CD4-positive, alpha-beta T cell treated with Interleukin-10 for 1 hour (primary cell): ENCODE measurements at places on chromosomes 7 and 10.

GRCh38 chr10:24690961-24691512, 32.6 kb downstream of the ARHGAP21 start:
- DNase-seq = no peak

- no peak for DNase-seq
Observed at GRCh38 chr7:111096997-111097396, 6.1 kb downstream of the LRRN3 start.

- DNase-seq = no peak
Observed at GRCh38 chr7:98054585-98054984, 52.1 kb upstream of the LMTK2 start.

DNA sequence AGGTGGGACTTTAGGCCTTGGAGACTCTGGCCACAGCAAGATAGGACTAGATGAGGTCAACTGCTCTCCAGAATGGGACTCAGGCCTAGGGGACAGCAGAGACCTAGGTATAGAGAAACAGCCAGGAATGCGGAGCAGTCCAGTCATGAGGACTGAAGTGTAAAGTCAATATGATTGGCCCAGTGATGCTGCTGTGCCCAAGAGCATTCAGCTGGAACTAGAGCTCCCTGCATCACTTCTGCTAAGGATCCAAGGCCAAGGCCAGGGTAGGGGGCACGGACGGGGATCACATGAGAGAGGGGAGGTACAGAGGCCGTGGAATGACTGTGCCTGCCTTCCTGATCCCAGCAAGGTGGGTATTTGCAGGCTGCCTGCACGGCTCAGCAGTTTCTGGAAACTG, 237.9 kb downstream of the FRMD4A start:
- no peak for DNase-seq

DNA sequence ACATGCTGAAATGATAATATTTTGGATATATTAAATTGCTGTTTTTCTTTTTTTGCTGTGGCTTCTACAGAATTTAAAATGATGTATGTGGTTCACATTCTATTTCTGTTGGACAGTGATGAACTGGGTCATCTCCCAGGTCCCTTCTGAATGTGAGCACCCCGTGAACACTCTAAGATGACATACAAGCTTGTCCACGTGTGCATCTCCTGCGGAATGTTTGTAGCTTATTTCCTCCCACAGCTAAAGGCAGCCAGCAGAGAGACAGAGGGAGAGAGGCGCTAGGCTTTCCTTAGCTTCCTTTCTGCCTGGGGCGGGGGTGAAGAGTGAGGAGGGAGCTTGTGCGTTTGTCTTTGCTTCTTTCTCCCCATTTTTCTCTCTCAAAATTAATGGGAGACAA, 219.1 kb downstream of the EMX2 start:
- DNase-seq = no peak

- no peak for DNase-seq
Observed at GRCh38 chr7:74479066-74479781, 25.5 kb downstream of the GTF2IRD1 start.

DNA sequence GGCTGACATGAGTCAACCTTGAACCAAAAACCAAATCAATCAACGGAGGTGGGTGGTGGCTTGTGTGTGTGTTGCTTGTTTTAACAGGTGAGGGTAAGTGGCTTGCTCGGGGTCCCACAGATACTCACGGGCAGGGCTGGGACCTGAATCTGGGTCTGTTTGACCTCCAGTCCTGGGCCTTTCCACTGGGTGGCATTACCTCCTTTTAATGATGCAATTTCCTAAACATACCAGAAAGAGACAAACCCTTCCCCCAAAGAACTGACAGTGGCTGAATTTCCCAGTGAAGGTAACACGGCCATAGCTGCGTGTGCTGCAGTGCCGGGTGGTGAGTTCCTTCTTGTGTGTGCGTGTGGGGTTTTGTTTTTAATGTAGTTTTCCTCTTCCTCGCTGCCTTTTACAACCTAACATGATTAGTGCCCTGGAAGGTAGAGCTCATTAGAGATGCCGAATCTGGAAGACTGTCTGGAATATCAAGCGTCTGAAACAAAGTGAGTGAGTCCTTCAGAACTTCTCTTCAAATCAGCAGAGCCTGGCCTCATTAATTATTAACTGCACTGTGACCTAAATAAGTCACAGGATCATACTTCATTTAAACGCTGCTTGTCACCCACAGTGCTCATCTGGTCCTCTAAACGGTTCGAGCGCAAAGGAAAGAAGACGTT, 166.1 kb upstream of the TCERG1L start:
- no peak for DNase-seq

GRCh38 chr7:87517136-87517815, 41.8 kb upstream of the ABCB4 start:
- DNase-seq = no peak

DNA sequence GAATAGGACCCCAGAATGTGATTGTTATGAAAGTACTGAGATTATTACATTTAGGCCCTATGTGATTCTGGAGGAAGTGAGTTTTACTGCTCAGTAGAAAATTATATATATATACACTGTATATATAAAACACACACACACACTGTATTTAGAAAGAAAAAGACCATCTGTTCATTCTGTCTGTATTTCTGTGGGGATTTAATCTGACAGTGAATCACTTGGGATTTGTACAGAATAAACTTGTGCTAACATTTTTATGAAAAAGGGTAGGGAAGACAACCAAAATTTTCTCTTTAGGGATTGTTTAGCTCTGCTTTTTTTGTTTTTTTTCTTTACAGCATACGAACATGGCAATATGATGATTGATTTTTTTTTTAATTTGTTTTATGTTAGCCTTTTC, 142.7 kb downstream of the EXOC4 start:
- no peak for DNase-seq

- no peak for DNase-seq
Observed at GRCh38 chr10:122733443-122733842, 33.8 kb upstream of the C10orf120 start.

DNA sequence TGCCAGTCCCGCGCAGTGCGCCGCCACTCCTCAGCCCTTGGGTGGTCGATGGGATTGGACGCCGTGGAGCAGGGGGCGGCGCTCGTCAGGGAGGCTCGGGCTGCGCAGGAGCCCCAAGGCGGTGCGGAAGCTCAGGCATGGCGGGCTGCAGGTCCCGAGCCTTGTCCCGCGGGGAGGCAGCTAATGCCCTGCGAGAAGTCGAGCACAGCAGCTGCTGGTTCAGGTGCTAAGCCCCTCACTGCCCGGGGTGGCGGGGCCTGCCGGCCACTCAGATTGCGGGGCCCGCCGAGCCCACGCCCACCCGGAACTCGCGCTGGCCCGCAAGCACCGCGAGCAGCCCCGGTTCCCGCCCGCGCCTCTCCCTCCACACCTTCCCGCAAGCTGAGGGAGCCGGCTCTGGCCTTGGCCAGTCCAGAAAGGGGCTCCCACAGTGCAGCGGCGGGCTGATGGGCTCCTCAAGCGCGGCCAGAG, 14.4 kb upstream of the WASL start:
- no peak for DNase-seq

- no peak for DNase-seq
Observed at GRCh38 chr7:11193131-11193867, 219.6 kb downstream of the PHF14 start.

DNA sequence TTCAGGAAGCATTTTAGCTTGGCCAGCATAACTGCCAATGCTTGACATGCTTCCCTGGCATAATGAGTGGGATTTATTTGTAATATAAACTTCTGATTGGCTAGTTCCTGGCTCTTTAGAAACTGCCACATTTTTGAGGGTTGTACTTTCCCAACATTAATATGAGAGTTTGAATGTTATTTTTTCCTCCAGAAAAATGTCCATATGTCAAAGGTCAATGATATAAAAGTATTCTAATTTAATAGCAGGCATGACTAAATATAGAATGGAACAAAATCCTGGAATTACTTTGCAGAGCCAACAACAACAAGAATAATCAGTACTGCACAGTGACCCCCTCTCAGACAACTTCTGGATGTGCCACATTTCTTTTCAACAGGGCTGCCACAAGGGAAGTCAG, 352.6 kb downstream of the PRPF18 start:
- no peak for DNase-seq

- peak; percentile 82 for DNase-seq
Observed at GRCh38 chr7:130896898-130897514, 163.0 kb upstream of the KLF14 start.

DNA sequence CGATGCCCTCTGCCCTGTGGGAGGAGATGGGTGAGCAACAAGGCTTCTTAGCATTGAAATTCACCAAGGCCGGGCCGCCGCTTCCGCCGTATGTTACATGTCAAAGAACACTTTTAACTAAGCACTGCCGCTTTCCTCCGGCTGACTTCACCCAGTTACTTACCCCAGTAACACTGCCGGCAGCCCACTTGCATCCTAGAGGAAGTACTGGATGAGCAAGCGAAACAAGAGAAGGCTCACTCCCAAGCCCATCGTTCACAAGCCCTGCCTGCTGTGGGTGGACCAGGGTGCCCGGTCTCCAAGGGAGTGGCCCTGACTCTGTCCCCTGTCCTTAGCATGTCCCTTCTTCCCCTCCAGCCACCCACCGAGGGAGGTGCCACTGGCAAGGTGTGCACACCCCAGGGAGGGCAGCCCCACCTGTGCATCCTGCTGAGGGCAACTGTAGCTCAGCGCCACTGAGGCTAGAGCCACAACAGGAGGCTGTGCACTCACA, 73.1 kb upstream of the EBF3 start:
- DNase-seq = no peak

DNA sequence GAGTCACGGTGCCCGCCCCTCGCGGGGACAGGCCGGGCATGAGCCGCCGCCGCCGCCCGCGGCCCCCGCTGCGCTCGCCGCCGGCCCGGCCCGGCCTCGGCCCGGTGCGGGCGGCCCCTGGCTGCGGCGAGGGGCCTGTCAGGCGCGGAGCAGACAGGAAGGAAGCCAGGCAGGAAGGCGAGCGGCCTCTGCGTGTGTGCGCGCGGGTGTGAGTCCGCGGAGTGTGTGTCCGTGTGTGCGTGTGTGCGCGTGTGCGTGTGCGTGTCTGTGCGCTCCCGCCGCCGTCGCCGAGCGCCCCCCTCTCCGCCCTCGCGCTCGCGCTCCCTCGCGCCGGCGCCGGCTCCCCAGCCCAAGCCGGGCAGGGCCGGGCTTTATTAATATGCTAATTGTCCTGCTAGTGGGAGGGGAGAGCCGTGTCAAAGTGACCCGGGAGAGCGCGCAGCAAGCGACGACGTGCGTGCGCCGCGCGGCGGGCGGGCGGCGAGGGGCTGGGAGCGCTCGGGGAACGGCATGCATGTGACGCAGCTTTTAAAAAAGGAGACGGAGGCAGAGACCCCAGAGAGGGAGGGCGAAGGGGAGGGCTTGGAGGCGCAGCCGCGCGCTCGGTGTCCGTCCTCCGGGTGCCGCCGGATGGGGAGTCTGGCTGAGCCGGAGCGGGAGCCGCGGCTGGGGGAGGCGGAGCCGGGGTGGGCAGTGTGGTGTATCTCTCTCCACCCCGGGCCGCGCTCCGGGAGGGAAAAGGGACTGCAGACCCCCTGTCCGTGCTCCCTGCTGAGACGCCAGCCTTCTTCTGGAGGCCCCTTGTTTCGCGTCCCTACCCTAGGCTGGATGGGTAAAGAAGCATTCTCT, at the start of gene LDB1:
LDB1 (minus strand) TSS at position 227 of the 849 bp plus-strand sequence. CDS start 258 bp downstream, outside the sequence.
- peak; percentile 80 for DNase-seq
